SK-N-DZ (cell line): ENCODE measurements at places on chromosomes 2 and 18.
A peak's percentile ranks its signal among the peaks of the same experiment; 100 is the strongest.

DNA sequence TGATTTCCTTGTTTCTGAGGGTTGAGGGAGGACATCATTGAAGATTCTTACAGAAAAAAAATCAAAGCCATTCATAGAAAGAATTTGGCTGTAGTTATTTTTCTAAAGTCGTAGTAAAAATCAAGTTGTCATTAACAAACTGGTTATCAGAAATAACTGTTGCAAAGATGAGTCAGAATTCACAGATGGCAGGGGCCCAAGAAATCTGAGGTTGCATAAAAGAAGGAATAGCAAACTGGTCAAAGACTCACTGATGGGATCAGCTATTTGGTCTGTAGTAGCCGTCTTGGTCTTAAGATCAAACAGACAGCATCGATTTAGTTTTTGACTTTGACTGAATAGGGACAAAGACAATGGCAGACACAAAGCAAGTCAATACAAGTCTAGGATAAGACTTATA lies 334.3 kb downstream of the FIGN start:
- DNase-seq: no peak

- no peak for DNase-seq
Measured at GRCh38 chr2:97993926-97994325, 1.8 kb downstream of the TMEM131 start.

DNA sequence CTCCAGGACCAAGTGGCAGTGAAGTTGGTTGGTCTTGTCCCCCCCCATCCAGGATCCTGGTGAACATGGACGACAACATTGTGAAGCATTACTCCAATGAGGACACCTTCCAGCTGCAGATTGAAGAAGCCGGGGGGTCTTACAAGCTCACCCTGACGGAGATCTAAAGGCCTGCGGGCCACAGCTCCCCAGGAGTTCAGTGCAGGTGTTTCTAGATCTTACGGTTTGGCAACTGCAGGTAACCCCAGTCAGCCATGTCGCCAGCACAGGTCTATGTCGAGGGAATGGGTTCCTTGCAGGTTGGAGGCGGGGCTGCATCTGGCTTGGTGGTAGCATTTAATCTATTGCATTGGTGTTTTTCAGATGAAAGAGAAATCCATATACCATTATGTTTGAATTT lies 42.8 kb upstream of the KLF11 start:
- no peak for DNase-seq

- no peak for DNase-seq
Measured at GRCh38 chr18:75089748-75090327, 119.1 kb downstream of the PTGR3 start.

DNA sequence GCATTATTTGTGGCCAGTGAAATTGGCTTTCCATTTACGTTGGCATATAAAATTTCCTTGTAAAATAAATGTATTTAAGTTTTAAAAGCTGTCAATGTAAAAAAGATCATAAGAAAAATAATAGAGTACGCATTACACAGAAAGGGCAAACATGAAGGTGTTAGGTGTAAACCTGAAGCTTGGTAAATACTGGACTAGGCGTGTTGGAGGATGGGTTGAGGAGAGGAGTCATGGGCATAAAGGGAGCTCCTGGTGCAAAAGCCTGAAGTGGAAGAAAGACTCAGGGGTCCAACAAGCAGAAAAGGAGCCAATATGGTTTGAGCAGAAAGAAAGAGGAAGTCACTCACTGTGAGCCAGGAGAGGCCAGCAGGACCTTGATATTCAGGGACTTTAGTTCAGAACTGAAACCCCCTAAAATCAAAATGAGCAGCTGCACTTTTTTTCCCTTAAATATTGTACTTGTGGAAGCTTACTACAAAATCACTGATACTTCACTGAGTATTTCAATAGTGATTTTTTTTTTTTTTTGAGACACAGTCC lies 24.4 kb downstream of the SP5 start:
- DNase-seq: no peak

DNA sequence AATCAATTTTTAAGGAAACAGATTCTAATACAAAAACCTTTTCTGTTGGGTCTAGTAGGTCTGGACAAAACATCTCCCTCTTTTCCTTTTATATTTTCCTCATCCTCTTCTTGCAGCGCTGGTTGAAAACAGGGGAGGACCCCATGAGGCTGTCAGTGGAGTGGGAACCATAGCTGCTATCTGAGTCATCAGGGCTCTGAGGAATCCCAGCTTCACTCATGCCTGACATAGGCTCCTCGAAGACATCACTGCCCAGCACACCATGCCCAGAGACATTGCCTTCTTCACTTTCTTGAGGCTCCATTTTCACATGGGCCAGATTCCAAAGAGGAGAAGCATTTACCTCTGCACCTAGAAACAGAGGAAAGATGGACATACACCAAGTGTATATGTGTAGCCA lies 10.0 kb downstream of the SUPT7L start:
- no peak for DNase-seq

GRCh38 chr18:32310101-32310500 lies 120.3 kb downstream of the MEP1B start:
- DNase-seq: no peak

DNA sequence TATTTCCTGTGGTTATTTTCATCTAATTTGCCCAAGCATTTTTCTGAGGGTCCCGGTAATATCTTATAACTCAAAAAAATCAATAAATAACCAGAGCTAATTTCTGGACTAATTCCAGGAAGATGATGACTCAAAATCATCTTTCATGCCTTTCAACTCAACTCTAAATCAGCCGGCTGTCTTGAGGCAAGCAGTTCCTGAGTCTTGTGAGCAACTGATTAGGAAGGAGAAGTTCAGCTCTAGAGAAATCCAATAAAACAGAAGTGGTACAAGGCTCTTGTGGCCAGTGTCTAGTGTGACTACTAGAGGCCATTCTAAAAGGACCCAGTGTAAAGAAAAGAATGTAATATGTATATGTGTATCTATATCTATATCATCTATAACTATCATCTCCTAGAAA lies 890.4 kb downstream of the TRIB2 start:
- no peak for DNase-seq

GRCh38 chr2:235573331-235574221 lies 79.7 kb downstream of the AGAP1 start:
- DNase-seq: peak; percentile 10

DNA sequence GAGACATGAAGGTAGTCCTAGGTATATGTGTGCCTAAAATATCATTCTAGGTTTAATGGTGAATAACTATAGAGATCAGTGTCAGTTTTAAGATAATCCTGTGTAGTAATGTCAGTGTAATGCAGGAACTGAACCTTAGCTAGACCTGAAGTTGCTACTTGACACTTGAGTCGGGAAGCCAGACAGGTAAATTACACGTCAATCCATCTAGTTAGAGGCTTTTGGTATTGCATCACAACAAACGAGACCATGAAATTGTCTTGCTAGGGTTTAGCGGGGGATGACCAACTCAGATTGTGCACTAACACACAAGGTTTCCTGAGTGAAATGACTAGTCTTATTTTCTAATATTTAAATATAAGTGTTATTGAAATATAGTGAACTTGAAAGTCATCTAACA lies 2.0 kb downstream of the YPEL5 start:
- no peak for DNase-seq

GRCh38 chr18:79657342-79657996 lies 22.1 kb upstream of the CTDP1 start:
- DNase-seq: no peak

- DNase-seq: no peak
Measured at GRCh38 chr2:207619764-207620203, 5.4 kb downstream of the METTL21A start.

DNA sequence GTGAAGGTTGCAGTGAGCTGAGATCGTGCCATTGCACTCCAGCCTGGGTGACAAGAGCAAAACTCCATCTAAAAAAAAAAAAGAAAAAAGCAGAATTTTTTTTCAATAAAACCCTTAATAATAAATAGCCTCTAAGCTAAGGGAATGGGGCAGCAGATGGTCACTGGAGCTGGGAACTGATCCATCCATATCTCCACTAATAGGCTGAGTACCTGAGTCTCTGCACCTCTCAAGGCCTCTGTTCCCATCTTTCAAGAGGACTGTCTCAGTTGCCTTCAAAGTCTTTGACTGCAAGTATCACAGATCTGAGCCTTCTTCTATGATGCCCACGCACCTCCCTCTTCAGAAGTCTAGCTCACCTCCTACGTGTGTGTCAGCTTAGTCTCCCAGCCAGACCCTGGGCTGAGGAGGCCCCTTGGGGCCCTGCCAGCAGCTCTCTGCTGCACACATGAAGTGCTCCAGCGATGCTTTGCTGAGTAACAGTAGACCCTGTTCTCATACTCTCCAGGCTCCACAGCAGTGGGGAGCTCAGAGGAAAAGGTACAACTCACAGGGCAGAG lies 32.9 kb downstream of the ST8SIA5 start:
- no peak for DNase-seq

DNA sequence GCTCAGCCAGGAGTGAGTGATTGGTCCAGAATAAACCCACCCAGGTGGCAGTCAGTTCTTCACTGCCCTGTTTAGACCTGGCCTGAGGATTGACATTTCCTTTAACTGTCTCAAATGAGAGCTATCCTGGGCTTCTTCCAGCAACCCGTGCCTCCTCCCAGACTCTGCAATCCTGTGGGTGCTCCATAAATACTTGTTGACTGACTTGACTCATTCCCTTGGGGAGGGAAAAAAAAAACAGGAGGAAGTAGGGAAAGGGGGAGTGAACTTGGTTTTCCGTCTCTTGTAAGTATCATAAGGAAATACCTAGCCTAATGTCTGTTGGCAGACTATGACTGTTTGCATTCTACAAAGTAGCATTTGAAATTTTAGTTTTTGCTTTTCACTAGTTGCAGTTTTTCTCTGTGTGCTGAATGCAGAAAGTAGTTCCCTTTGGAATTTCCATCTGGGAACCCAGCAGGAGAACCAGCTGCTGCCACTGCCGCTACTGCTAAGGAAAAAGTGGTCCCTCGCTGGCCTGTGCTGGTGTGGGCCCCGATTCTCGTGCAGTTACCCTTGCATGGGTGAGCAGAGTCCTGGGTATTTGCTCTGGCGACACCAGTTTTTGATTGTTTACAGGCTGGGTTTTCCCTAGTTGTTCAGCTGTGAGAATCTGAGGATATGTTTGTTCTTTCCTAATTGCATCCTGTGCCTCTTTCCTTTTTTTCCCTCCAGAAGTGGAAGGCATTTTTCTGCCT lies 78.8 kb downstream of the TGOLN2 start:
- no peak for DNase-seq

DNA sequence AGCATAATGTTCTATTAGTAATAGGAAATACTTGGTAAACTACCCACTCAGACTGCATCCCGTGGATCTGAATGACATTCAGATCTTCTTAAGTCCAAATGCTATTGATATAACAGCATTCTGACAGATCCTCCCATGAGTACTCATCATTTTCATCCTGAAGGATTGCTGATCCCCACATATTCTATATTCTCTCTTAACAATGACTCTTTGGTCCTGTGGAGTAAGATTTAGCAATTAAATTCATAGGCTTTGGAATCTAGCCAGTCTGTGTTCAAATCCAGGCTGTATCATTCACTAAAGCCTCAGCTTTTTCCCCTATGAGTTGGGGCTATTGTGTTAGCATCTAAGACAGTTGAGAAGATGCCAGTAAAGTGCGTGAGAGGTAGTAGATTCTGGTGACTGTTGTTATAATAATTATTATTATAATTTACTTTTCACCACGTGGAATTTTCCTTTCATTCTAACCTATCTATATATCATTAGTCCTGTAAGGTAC lies 591.3 kb upstream of the SYT4 start:
- DNase-seq: no peak

GRCh38 chr2:38704664-38705063 lies 38.8 kb downstream of the GALM start:
- no peak for DNase-seq

DNA sequence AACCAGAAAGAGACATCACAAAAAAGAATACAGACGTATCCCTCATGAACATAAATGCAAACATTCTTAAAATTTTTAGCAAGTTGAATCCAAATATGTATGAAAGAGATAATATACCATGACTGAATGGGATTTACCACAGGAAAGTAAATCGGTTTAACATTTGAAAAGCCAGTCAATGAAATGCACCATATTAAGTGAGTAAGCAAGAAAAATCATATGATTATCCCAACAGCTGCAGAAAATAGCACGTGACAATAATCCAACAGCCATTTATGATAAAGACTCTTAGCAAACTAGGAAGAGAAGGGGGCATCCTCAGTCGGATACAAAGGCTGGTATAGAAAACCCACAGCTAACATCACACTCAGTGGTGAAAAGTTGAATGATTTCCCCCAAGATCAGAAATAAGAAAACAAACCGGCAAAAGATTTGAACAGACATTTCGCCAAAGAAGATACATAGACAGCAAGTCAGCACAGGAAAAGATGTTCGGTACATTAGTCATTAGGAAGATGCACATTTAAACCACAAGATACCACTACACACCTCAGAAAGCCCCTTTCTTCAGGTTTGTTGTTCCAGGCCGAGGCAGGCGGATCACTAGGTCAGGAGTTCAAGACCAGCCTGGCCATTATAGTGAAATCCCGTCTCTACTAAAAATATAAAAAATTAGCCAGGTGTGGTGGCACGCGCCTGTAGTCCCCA lies 144.3 kb downstream of the INHBB start:
- DNase-seq: no peak

- DNase-seq: no peak
Measured at GRCh38 chr2:240383871-240384700, 51.4 kb upstream of the GPC1 start.

- DNase-seq: no peak
Measured at GRCh38 chr2:46818819-46819218, 96.8 kb downstream of the MCFD2 start.

- no peak for DNase-seq
Measured at GRCh38 chr2:207051385-207051965, 112.2 kb downstream of the CPO start.

- DNase-seq: no peak
Measured at GRCh38 chr2:47346107-47346506, 56.8 kb upstream of the MSH2 start.

DNA sequence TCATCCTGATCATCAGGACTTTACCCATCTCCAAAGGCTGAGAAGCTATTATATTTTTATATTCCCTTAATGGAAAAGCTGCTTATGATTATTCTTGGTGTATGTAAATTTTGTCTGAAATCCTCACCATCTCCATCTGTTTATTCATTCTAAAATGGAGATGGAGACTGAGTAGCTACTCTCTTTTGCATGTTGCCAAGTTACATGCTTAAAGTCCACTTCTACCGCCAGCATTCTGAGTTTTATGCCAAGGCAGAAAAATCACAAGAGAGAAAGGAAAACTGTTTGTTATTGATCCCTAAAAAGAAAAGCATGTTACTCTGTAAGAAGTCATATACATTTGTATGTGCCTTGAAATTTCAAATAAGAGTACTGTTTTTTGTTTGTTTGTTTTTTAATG lies 94.4 kb upstream of the NOSTRIN start:
- DNase-seq: no peak

- no peak for DNase-seq
Measured at GRCh38 chr2:181485638-181485946, 28.4 kb downstream of the ITGA4 start.

GRCh38 chr2:73036766-73037165 lies 34.7 kb downstream of the SFXN5 start:
- DNase-seq: no peak

DNA sequence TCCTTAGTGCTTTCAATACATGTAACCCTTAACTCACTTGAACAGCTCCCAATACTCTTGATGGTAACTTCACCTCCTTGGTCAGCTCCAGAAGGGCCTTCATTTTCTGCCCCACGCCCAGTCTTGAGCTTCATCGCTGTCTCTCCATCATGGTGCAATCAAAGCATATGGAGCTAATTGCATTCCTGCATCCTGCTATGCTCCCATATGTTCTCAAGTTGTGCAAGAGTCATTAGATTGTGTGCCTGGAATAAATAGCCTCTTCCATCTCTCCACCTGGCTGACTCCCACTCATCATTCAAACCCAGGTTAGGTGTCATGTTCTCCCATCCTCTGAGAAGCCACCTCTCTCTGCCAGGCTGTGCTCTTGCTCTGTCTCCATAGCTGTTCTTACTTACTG lies 364.5 kb upstream of the RGPD4 start:
- no peak for DNase-seq
